ENCODE measurements at places on chromosomes 12 and 14.

- no peak for DNase-seq
These were observed 47.3 kb upstream of the BCAT1 start for GRCh38 chr12:24996102-24996797.

DNA sequence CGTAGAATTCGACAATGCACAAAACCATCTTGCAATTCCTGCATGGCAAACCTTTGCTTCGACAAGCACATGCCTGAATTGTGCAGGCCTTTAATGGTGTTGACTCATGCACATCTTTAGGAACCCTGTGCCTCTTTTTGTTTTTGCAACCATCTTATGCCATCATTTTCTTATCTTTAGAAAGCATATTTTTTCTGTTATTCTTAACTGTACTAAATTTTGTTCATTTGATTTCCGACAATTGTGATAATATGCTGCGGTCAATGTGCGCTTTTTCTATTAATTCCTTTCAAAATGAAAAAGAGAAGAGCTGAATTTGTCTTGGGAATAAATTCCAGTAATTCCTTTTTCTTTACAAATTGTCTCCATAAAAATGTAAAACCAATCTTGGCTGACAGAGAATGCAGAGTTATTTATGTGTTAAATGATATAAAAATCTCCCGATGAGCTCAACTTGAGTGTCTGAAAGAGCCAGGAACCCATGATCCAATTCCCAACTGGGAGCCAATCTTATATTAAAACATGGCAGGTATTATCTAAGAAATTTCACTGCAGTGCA lies 20.1 kb upstream of the CDK17 start:
- DNase-seq, result no peak

GRCh38 chr14:68894802-68895703 lies 84.0 kb downstream of the ACTN1 start:
- no peak for DNase-seq

DNA sequence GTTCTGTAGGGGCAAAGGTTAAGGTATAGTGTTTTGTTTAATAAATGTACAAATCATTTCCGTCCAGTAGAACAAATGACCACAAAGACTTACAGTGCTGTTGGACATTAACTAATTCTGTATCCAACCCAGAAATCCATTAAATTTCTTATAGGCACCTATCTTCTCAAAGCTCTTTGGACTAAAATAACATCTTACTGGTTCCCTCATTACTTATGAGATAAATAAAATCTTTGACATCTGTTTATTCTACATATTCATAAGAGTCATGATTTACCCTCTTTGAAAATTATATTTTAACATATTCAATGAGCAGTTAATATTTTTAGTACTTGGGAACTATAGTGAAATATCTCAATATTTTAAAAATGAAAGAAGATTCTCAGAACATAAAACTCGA lies 102.7 kb upstream of the G2E3 start:
- no peak for DNase-seq

- no peak for DNase-seq
These were observed 74.6 kb upstream of the EEA1 start for GRCh38 chr12:93003531-93004239.
